ENCODE measurements at places on chromosomes 5 and 9. TPM values are rescaled to one million over a fixed set of nuclear protein-coding genes. Genes with fewer than 3 reads are reported as not detected.
A peak's percentile ranks its signal among the peaks of the same experiment; 100 is the strongest.

DNA sequence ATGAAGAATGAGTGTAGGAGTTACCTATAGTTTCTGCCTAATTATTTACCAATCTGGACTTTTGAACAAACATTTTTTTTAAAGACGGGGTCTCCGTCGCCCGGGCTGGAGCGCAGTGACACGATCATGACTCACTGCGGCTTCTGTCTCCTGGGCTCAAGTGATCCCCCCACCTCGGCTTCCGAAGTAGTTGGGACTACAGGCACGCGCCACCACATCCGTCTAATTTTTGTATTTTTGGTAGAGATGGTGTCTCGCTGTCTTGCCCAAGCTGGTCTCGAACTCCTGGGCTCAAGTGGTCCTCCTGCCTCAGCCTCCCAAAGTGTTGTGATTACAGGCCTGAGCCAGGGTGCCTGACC is 1.5 kb downstream of the CTNNA1 start:
- H3K4me3 ChIP-seq = peak overlapping the region; percentile 93
- no peak for DNase-seq
- H3K4me1 ChIP-seq = no peaks in the 10 kb centered on the region
- peak overlapping the region; percentile 95 for H3K27ac ChIP-seq

DNA sequence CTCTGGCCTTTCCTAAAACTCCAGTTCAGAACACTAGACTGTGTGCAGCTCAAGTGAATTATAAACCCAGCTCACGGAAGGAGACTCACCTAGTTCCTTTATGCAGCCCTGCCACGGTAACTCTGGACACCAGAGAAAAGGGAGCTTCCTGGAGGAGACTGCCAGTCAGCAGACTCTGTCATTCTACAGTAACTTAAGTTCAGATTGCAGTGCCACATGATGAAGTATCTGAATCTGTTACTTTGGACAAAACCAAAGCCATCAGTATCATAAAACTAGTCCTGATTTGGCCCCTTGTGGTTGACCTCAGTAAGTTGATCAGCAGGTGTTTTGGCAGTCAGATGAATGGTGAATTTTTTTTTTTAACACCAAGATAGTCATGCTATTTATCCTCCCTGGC is 2.7 kb downstream of the MTRR start:
- H3K4me3 ChIP-seq = no peak overlapping the region
- peaks cover 5% of the 10 kb centered on the region for H3K4me1 ChIP-seq
- H3K27me3 ChIP-seq = no peaks in the 10 kb centered on the region
- H3K36me3 ChIP-seq = no peaks in the 10 kb centered on the region
- no peak overlapping the region for H3K27ac ChIP-seq
- DNase-seq = no peak

DNA sequence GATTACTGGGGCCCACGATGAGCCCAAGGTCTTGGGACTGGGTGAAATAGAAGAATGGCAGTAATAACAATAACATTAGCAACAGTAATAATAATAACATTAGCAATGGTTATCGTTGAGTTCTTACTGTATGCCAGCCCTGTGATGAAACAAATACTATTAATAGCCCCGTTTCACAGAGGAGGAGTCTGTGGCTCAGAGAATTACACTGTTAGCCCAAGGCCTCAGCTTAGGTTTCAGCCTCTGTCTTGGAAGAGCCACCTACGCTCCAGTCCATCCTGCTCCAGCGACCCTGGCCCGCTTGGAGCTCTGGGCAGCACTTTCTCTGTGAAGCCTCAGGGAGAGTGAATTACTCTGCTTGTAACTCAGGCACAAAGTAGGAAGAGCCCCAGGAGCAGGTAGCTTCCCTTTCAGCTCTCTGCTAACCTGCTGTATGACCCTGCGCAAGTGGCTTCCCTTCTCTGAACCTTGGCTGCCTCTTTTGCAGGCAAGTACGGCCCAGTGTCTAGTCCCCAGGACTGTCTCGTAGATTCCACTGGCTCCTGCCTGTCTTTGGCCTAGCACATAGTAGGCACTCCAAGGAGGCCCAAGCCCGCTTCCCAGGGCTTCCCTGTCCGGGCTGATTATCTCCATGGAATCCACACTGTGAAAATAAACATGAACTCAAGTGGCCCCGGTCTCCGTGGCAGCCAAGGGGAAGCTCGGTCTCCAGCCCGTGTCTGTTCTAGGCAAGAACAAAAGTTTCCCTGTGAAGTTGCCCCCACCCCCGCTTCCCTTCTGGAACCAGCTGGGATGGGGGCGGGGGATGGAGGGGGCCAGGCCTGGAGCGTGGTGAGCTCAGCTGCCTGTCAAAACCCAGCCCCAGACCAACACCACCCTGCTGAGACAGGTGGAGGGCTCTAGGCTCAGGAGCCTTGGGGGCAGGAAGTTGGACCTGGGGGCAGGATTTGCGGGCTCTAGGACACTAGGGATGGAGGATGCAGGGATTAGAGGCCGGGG is 26.2 kb upstream of the LMX1B start:
- H3K4me3 ChIP-seq = no peak overlapping the region
- peaks cover 21% of the 10 kb centered on the region for H3K4me1 ChIP-seq
- DNase-seq = no peak
- no peak overlapping the region for H3K27ac ChIP-seq

DNA sequence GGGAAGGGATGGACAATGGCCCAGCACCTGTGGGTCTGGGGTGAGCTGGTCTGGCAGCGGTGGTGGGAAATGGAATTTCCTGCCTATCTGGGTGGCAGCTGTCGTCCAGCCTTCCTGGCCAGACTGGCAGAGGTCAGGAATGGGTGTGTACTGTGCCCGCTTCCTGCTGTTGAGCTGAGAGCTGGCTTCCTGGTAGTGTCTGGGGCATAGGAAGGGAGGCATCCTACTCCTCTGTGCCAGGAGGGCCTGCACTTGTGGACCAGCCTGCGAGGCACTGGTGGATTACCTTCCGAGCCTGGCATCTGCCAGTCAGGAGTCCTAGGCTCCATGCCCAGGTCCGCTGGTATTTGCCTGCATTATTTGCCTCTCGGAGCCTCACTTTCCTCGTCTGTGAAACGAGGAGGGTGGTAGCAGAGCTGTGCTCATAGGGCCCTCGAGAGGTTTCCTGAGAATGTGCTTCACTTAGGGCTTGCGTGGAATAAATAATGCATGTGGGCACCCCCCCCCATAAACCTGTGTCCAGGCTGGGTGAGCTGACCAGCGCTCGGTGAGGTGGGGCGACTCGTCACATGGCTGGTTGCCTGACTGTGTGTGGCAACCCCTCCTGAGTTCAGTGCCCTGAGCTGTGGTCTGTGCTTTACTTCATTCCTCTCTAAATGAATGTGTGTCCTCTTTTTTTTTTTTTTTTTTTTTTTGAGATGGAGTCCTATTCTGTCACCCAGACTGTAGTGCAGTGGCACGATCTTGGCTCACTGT is 47.7 kb downstream of the HMCN2 start:
- H3K36me3 ChIP-seq = no peaks in the 10 kb centered on the region
- no peak overlapping the region for H3K27ac ChIP-seq
- no peak overlapping the region for H3K4me3 ChIP-seq
- no peaks in the 10 kb centered on the region for H3K4me1 ChIP-seq

The DMRT3 gene
- 0.22 TPM for total RNA-seq

The PPP2CA gene
- 183 TPM for total RNA-seq

GRCh38 chr9:97774673-97775072 is 77.5 kb upstream of the XPA start:
- DNase-seq = no peak
- no peaks in the 10 kb centered on the region for H3K4me1 ChIP-seq
- no peaks in the 10 kb centered on the region for H3K36me3 ChIP-seq
- no peak overlapping the region for H3K27ac ChIP-seq

The FGFR4 gene
- 60.8 TPM for total RNA-seq

- H3K36me3 ChIP-seq = no peaks in the 10 kb centered on the region
- DNase-seq = no peak
- H3K4me1 ChIP-seq = peaks cover 7% of the 10 kb centered on the region
- H3K27ac ChIP-seq = no peak overlapping the region
- H3K27me3 ChIP-seq = no peaks in the 10 kb centered on the region
Measured at GRCh38 chr9:105218673-105219072, 25.8 kb upstream of the SLC44A1 start.

The GBGT1 gene
- 63.3 TPM for total RNA-seq

DNA sequence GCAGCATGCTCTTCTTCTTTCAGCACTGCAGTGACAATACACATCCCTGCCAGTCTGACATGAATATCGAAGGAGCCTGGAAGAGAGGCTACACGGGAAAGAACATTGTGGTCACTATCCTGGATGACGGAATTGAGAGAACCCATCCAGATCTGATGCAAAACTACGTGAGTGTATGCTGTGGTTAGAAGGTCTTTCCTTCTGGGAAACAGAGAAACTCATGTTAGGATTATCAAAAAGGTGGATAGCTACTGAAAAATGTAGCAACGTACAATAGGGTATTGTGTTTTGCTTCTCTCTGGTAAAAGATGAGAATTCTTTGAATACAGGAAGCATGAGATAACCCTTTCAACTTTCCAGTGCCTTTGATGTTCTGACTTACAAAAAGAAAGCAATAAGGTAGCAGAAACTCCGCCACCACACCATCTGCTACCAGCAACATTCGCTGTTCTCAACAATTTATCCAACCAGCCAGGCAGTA is 133.3 kb downstream of the PCSK5 start:
- DNase-seq = no peak
- H3K36me3 ChIP-seq = no peaks in the 10 kb centered on the region
- no peaks in the 10 kb centered on the region for H3K4me1 ChIP-seq
- H3K27me3 ChIP-seq = no peaks in the 10 kb centered on the region
- H3K27ac ChIP-seq = no peak overlapping the region

GRCh38 chr9:116499986-116500871 is 186.9 kb upstream of the TRIM32 start:
- peaks cover 6% of the 10 kb centered on the region for H3K4me1 ChIP-seq
- H3K27me3 ChIP-seq = no peaks in the 10 kb centered on the region
- H3K27ac ChIP-seq = no peak overlapping the region
- no peak overlapping the region for H3K4me3 ChIP-seq
- no peaks in the 10 kb centered on the region for H3K36me3 ChIP-seq
- DNase-seq = no peak

The PCDHA7 gene
- 1.3 TPM for total RNA-seq

The PCDHB6 gene
- total RNA-seq = 1.9 TPM

The OCLN gene
- total RNA-seq = 8.1 TPM

DNA sequence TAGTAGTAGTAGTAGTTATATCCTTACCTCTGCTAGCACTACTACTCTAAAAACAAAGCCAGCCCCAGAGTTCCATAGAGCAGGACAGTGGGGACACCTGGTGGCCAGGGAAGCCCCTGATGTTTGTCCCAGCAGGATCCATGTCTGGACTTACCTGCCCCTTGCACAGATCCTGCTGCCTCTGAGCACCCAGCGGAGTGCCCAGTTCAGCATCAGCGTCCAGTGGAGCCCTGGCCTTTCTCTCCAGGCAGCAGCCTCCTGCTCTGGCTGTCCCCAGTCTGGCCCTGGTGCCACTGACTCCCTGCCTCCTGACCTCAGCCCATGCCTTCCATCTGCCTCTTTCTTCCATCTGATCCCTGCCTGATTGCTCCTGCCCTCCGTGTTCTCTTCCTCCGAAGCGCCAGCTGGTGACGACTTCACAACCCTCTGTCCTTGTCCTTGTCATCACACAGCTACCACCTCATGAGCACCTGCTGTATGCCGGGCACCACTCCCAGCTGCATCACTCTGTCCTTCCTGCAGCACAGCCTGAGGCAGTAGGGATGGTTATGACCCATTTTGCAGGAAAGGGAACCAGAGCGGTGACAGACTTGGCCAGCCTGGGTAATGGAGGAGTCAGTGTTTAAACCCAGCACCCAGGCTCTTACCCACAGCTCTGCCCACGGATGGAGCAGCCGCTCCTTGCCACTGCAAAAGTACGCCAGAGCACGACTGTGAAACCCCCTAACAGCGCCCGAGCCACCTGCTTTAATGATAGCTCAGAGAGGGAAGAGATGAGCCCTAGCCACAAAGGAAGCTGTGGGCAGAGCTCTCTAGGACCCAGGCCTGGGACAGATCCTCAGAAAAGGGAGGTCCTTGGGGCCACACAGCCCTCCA is 11.5 kb downstream of the SARDH start:
- H3K4me3 ChIP-seq = no peak overlapping the region
- DNase-seq = peak; percentile 22
- no peaks in the 10 kb centered on the region for H3K4me1 ChIP-seq
- H3K27ac ChIP-seq = no peak overlapping the region
- H3K36me3 ChIP-seq = no peaks in the 10 kb centered on the region

GRCh38 chr9:83469722-83470121 is 68.5 kb downstream of the FRMD3 start:
- peaks cover 51% of the 10 kb centered on the region for H3K4me1 ChIP-seq
- no peaks in the 10 kb centered on the region for H3K36me3 ChIP-seq
- H3K27me3 ChIP-seq = no peaks in the 10 kb centered on the region
- no peak for DNase-seq
- H3K27ac ChIP-seq = no peak overlapping the region

- DNase-seq = no peak
- no peaks in the 10 kb centered on the region for H3K27me3 ChIP-seq
- H3K27ac ChIP-seq = no peak overlapping the region
Measured at GRCh38 chr5:146461319-146461718, 14.2 kb downstream of the TCERG1 start.

- no peaks in the 10 kb centered on the region for H3K36me3 ChIP-seq
- no peaks in the 10 kb centered on the region for H3K27me3 ChIP-seq
- H3K4me1 ChIP-seq = peaks cover 4% of the 10 kb centered on the region
- no peak overlapping the region for H3K4me3 ChIP-seq
- no peak for DNase-seq
- no peak overlapping the region for H3K27ac ChIP-seq
Measured at GRCh38 chr9:36451949-36452348, 51.9 kb upstream of the RNF38 start.

The GDA gene
- total RNA-seq = 1.0 TPM

The RXRA gene
- 61.5 TPM for total RNA-seq

- H3K36me3 ChIP-seq = no peaks in the 10 kb centered on the region
- no peak for DNase-seq
- H3K27me3 ChIP-seq = no peaks in the 10 kb centered on the region
- H3K4me1 ChIP-seq = no peaks in the 10 kb centered on the region
- H3K4me3 ChIP-seq = no peak overlapping the region
Measured at GRCh38 chr5:4781299-4781698, 358.8 kb upstream of the ADAMTS16 start.

The C5orf58 gene
- total RNA-seq = not detected

DNA sequence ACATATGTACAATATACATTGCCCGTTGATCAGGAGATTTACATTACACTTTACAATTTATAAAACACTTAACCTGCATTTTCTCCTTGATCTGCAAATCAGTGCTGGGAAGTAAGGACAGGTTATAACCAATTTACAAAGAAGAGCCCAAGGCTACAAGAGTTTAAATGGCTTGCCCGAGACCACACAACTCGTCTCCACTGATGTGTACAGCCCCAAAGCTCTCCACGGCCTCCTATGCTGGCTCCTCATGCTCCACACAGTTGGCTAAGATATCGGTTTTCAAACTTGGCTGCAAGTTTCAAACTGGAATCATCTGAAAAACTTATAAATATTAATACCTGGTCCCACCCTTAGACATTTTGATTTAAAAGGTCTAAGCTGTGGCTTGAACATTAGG is 10.3 kb downstream of the ACTL7B start:
- H3K4me3 ChIP-seq = no peak overlapping the region
- H3K27me3 ChIP-seq = no peaks in the 10 kb centered on the region

GRCh38 chr5:102927007-102927406 is 171.9 kb downstream of the PAM start:
- H3K36me3 ChIP-seq = no peaks in the 10 kb centered on the region
- no peak for DNase-seq
- no peaks in the 10 kb centered on the region for H3K4me1 ChIP-seq
- no peak overlapping the region for H3K27ac ChIP-seq
- H3K4me3 ChIP-seq = no peak overlapping the region

- H3K27ac ChIP-seq = no peak overlapping the region
- no peaks in the 10 kb centered on the region for H3K36me3 ChIP-seq
- H3K4me3 ChIP-seq = no peak overlapping the region
- no peaks in the 10 kb centered on the region for H3K27me3 ChIP-seq
Measured at GRCh38 chr5:56317923-56318561, 84.9 kb upstream of the ANKRD55 start.

- H3K27ac ChIP-seq = peak overlapping the region; percentile 40
- H3K27me3 ChIP-seq = no peaks in the 10 kb centered on the region
- no peak overlapping the region for H3K4me3 ChIP-seq
- no peaks in the 10 kb centered on the region for H3K36me3 ChIP-seq
- peaks cover 67% of the 10 kb centered on the region for H3K4me1 ChIP-seq
Measured at GRCh38 chr5:154193283-154193682, 2.8 kb downstream of the GALNT10 start.

All from tibial nerve (tissue), 4 donors.